ENCODE measurements at places on chromosomes 3 and 15.

DNA sequence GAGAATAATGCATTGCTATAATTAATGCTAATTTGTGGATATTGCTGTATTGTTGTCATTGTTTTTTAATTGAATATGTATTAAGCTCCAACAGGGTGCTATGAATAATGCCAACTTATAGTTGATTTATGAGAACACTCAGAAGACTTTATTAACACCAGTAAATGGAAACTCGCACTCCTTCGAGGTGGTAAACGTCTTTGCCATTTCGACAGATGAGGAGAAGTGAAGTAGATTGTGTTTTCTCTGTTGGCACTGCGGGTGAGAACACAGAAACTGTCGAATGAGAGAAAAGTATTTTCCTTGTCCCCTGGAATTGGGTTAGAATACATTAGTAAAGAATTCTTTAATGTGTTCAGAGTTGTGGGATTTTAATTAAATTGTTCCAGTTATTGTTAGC is 354.5 kb downstream of the LPP start:
- H3K27ac ChIP-seq: no peak overlapping the region
- no peaks in the 10 kb centered on the region for H3K27me3 ChIP-seq
- H3K36me3 ChIP-seq: peaks cover 32% of the 10 kb centered on the region
- no peak for DNase-seq

- H3K27me3 ChIP-seq: no peaks in the 10 kb centered on the region
- no peak overlapping the region for H3K27ac ChIP-seq
- peaks cover 64% of the 10 kb centered on the region for H3K4me1 ChIP-seq
- no peak for DNase-seq
- no peaks in the 10 kb centered on the region for H3K36me3 ChIP-seq
- no peak overlapping the region for H3K4me3 ChIP-seq
Observed at GRCh38 chr3:46301122-46301835, 52.6 kb upstream of the CCR2 start.

GRCh38 chr3:194577986-194578905 is 55.0 kb downstream of the TMEM44 start:
- no peak overlapping the region for H3K27ac ChIP-seq
- H3K4me1 ChIP-seq: peaks cover 5% of the 10 kb centered on the region
- no peak overlapping the region for H3K4me3 ChIP-seq
- H3K27me3 ChIP-seq: peaks cover 10% of the 10 kb centered on the region

- no peaks in the 10 kb centered on the region for H3K27me3 ChIP-seq
- peaks cover 49% of the 10 kb centered on the region for H3K36me3 ChIP-seq
- no peak overlapping the region for H3K27ac ChIP-seq
- DNase-seq: no peak
- H3K4me3 ChIP-seq: no peak overlapping the region
Observed at GRCh38 chr3:97960993-97961766, 11.1 kb downstream of the RIOX2 start.

- H3K27me3 ChIP-seq: no peaks in the 10 kb centered on the region
- DNase-seq: no peak
- H3K4me3 ChIP-seq: no peak overlapping the region
Observed at GRCh38 chr3:178297740-178298139, 238.5 kb upstream of the KCNMB2 start.

DNA sequence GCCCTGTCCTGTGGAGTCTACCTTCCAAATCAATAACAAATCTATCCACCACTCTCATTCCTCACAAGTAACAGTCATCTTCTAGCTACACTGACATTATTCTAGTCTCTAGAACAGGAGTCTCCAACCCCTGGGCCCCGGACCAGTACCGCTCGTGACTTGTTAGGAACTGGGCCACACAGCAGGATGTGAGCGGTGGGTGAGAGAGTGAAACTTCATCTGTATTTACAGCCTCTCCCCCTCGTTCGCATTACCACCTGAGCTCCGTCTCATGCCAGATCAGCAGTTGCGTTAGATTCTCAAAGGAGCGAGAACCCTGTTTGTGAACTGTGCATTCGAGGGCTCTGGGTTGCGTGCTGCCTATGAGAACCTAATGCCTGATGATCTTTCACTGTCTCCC is 31.9 kb downstream of the ROBO2 start:
- no peaks in the 10 kb centered on the region for H3K36me3 ChIP-seq
- H3K27ac ChIP-seq: no peak overlapping the region
- no peak overlapping the region for H3K4me3 ChIP-seq
- no peak for DNase-seq
- no peaks in the 10 kb centered on the region for H3K27me3 ChIP-seq

DNA sequence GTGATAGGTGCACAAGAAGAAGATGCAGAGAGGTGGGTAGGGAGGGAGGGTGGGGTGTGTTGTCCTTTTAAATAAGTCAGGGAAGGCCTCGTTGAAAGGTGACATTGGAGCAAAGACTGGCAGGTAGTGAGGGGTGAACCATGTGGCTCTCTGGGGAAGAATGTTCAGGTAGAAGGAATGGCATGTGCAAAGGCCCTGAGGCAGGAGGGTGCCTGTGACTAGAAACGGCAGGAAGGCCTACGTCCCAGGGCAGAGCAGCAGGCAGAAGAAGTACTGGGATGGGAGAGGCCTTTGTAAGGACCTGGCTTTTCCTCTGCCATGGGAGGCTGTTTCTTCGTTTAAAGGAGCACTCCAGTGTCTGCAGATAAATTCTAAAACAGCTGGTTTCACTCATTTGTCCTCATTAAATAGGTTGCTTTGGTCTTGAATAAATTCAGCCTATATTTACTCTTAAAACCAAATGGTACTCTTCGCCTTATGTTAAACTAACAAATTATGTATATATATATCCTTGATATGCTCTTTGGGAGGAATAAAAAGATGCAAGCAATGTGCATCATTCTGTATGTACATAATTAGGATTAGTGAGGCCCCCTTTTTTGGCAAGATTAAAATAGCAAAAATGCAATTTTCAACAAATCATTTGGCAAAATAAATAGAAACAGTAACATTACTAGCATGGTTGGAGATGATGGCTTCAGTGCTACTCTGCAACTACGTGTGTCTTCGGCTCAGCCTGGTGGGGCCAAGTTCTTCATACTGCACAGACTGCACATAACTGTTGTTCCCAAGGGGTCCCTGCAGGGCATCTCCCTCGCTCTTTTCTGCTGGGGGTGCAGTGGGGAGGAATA is 151.4 kb downstream of the KLF13 start:
- H3K36me3 ChIP-seq: peaks cover 2% of the 10 kb centered on the region
- DNase-seq: no peak
- no peak overlapping the region for H3K27ac ChIP-seq

DNA sequence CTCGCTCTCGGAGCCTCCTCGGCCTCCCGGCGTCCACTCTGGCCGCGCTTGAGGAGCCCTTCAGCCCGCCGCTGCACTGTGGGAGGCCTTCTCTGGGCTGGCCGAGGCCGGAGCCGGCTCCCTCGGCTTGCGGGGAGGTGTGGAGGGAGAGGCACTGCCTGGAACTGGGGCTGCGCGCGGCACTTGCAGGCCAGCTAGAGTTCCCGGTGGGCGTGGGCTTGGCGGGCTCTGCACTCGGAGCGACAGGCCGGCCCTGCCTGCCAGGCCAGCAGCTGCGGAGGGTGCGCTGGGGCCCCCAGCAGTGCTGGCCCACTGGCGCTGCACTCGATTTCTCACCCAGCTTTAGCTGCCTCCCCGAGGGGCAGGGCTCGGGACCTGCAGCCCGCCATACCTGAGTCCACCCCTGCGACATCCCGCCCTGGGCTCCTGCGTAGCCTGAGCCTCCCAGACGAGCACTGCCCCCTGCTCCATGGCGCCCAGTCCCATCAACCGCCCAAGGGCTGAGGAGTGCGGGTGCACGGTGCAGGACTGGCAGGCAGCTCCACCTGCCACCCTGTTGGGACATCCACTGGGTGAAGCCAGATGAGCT is 765.0 kb downstream of the IGSF11 start:
- no peak for DNase-seq
- no peak overlapping the region for H3K27ac ChIP-seq
- H3K4me3 ChIP-seq: no peak overlapping the region
- no peaks in the 10 kb centered on the region for H3K4me1 ChIP-seq

DNA sequence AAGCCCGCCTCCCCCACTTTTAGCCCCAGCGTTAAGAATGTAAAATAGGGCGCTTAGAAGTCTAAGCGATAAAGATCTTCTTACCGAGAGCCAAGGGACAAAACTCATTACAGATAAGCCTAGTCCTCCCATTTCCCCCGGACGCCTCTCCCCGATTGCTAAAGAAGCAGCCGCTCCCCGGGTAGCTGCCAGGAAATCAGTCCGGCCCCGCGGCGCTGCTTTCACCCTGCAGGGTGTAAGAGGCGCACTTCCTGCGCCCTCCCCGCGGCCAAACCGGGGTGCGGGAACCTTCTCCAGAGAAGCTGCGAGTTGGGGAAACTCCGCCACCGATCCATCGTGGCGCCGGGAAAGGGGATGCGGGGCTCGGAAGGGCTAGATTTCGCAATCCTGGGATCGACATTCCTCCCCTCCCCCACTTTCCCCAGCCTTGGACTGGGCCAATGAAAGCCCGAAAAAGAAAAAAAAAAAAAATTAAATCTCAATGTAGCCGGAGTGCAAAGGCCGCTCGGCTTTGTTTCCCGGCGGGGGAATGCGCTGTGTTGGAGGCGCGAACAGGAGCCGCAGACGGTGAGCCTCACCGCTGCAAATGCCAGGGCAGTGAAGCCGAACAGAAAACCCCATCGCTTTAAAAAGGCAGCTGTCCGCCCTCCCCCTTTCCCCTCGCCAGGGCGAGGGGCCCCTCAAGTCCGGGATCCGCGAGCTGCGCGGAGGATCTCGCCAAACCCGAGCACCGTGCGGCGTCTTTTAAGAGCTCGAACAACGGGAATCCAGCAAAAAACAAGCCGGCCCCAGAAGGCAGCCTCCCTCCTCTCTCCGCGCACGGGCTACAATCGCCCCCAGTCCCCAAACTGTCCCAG is 626 bp upstream of the PTPRG start:
- DNase-seq: no peak
- H3K4me3 ChIP-seq: peak overlapping the region; percentile 88
- H3K4me1 ChIP-seq: peaks cover 8% of the 10 kb centered on the region

- no peak for DNase-seq
- no peak overlapping the region for H3K4me3 ChIP-seq
- H3K4me1 ChIP-seq: no peaks in the 10 kb centered on the region
- no peaks in the 10 kb centered on the region for H3K36me3 ChIP-seq
- H3K27me3 ChIP-seq: no peaks in the 10 kb centered on the region
Observed at GRCh38 chr3:98824256-98824655, 61.1 kb downstream of the ST3GAL6 start.

- H3K36me3 ChIP-seq: peaks cover 2% of the 10 kb centered on the region
- no peak overlapping the region for H3K4me3 ChIP-seq
- no peak overlapping the region for H3K27ac ChIP-seq
- DNase-seq: no peak
- H3K4me1 ChIP-seq: peaks cover 23% of the 10 kb centered on the region
Observed at GRCh38 chr15:75059607-75060006, 36.2 kb downstream of the PPCDC start.
